ENCODE measurements at places on chromosomes 11 and 22.

- no peak for DNase-seq
Observed at GRCh38 chr11:68504432-68505066, 44.0 kb downstream of the PPP6R3 start.

DNA sequence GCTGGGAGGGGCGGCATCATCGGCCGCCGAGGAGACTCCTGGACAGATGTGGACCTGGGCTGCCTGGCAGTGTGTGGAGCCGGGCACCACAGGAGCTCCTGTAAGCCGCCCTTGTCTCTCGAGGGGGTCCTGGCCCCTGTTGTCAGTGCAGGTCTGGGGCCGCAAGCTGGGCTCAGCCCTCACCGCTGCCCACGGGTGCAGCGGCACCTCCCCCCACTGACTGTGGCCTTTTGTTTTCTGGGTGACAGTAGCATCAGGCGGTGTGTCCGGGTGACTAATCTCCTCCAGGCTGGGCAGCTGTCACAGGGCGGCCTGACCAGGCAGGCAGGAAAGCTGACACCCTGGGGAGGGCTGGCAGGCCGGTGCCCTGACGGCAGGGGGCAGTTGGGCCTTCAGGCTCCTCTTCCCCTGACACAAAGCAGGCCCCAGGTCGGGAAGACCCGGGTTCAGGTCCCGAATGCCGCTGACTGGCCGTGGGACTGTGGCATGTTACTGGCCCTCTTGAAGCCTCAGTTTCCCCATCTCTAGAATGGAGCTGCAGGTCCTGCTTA, 16.3 kb downstream of the DGKZ start:
- DNase-seq: no peak

DNA sequence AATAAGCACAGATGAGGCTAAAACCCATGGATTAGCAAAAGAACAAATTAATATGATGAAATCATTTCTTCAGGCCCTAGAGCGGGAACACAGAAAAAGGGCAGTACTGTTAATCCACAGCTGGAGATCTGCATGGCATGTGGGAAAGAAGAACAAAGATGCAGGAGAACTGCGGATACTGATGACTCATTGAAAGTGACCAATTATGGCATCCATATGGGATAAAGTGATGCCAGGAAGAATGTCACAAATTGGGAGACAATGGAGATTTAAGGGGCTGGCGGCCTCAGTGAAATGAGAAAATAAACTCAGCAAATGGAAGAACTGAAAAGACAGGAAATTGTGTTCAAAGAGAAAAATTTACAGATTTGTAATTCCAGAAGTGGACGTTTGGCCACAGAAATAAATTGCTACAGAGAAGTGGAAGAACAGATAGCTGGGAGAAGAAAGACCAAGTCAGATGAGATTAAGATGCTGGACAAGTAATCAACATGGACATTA, 39.4 kb downstream of the SIK3 start:
- DNase-seq: peak; percentile 53

GRCh38 chr11:30573951-30574350, 12.2 kb downstream of the MPPED2 start:
- peak; percentile 15 for DNase-seq

DNA sequence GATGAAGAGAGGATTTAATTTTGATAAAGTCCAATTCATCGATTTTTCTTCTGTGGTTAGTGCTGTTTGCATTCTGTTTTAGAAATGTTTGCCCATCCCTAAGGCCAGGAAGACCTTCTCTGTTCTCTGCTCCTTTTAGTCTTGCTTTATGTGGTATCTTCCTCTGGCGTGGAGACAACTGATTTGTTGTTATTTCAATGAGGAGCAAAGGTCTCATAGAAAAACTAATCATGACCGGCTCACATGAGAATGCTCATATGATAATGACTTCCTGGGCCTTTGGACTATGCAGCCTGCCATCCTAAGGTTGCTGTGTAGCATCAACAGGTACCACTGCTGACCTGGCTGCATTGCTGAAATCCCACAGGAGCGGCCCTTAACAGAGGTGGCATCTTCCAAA, 19.8 kb downstream of the SCGB1A1 start:
- no peak for DNase-seq

DNA sequence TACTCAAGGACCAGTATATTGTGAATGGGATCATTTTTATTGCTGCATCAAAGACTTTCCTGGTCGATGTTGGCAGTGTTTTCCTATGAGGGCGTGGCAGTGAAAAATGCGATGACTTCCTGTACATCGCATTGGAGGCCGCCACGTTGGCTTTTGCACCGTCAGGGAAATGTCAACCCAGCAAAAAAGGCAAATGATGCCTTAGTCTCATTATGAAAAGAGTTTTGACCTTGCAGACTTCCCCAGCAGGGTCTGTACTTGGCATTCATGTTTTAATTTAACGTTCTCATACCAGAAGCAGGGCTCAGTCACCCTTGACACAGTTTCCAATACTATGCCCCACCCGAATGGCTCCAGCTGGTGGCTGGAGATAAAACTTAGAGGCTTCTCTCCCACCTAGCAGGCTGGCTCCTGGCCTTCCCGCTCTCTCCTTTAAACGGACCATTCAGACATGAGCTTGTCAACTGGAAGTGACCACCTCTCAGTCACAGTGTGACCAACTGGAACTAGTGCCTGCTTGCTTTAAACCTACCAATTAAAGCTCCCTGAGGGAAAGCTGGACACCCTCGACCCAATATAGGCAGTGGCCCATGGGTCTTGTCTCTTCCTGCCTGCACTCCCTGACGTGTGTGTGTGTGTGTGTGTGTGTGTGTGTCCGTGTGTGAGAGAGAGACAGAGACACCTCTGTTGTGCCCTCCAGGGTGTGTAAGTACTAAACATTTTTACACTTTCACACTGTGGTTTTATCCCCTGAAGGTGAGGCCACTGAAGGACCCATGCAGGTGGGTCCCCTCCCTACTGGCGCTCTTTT, 8.7 kb upstream of the GDPD5 start:
- DNase-seq: no peak

GRCh38 chr11:63537293-63538101, 889 bp downstream of the PLAAT4 start:
- peak; percentile 27 for DNase-seq

- DNase-seq: no peak
Observed at GRCh38 chr22:42461511-42461910, 29.3 kb upstream of the NFAM1 start.

DNA sequence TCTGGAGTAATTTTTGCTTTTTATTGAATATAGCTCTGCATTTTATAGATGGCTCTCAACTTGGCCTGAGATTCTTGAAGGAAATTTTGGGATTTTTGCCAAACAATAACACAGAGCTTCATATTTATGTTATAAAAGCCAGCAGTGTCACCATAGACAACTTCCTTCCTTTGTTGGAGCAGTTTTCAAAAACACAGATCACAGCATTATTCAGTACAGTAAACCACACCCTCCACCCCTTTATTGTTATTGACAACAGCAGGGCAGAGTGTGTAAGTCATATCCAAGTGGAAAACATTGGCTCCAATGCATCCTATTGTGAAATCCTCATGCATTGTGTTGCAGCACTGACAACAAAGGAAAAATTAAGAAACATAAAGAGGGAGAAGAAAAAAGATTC, 62.6 kb upstream of the PRSS23 start:
- peak; percentile 46 for DNase-seq

DNA sequence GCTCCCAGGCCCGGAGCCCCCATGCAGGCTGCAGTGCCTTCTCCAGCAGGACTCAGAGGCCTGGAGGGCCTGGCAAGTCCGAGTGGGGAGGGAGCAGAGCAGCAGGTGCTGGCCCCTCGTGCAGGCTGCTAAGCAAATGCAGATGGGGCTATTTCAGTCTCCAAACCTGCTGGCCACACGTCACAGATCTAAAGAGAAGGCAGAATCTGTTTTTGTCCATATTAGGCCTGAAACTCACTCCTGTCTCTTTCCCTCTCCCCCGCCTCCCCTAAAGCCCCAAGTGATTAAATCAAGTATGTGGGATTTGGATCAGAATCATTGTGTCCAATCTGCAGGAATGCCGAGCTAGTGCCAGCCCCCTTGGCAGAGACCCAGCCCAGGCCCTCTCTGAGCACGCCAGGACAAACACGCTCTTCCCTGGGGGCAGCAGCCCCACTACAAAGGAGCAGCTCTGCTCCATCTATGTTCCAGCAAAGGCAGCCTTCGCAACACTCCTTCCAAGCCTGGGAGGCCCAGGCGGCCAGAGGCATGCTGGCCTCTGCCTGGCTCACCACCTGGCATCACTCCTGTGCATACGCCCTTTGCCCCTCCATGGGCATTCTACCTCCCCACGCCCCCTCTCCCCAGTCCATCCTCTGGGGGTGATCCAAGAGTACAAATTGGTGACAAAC, 26.5 kb downstream of the RPL27A start:
- peak; percentile 51 for DNase-seq

GRCh38 chr11:102407901-102408300, 44.7 kb downstream of the TMEM123 start:
- DNase-seq: no peak

GRCh38 chr11:131572423-131572822, 202.0 kb downstream of the NTM start:
- no peak for DNase-seq
